Transverse colon (tissue), 4 donors: ENCODE measurements at places on chromosomes 3 and 15. TPM values are rescaled to one million over a fixed set of nuclear protein-coding genes. Genes with fewer than 3 reads are reported as not detected.

DNA sequence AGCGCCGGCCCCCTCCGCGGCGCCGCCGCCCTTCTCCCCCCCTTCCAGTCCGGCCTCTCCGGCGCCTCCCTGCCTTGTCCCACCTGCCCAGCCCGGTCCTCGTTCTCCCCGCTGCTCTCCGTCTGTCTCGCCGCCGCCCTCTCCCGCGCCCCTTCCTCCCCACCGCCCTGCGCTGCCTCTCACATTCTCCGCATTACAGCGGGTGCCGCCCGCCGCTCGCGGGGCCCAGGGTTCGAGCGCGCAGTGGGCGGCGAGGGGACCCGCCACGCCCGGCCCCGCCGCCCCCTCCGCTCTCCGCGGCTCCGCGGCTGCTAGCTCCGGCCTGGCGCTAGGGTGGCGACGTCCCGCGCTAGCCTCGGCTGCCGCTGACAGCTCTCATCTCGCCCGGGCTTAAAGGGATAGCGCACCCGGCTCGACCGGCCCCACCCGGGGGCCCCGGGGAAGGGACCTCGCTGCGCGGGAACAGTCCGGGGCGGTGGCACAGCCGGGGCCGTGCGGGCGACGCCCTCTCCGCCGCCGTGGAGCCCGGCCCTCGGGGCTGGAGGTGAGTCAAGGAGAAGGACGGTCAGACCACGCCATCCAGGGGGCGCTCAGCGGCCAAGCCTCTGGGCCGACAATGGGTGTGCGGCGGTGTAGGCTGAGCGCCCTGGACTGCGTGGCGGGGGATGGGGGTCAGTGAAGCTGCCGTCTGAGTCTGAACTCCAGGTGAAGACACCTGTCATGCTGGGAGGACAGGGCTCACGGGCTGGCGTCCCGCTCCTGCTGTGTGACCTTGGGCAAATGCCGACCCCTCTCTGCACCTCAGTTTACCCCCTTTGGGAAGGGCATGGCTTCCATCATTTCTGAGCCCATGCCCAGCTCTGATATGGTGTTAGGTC is 187.4 kb upstream of the LINGO1 start:
- H3K27ac ChIP-seq = no peak overlapping the region
- H3K27me3 ChIP-seq = peaks cover 70% of the 10 kb centered on the region
- no peak overlapping the region for H3K4me3 ChIP-seq
- no peaks in the 10 kb centered on the region for H3K36me3 ChIP-seq

DNA sequence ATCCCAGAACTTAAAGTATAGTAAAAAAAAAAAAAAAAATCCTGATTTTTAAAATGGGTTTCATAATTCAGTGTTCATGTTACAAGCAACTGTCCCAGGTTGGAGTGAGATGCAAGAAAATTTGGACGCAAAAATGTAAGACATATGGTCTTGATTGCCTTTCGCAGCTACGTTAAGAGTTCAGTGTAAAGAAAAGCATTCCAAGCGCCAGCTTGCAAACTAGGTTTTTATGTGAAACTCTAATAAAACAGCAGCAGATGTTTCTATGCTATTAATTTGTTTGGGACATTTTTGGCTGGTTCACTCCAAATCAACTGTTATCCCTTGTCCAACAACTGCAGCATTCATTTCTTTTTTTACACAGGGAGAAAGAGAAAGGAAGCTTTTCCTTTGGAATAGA is 957.8 kb downstream of the ROBO1 start:
- no peak overlapping the region for H3K4me3 ChIP-seq
- H3K27me3 ChIP-seq = no peaks in the 10 kb centered on the region
- H3K27ac ChIP-seq = no peak overlapping the region
- H3K4me1 ChIP-seq = no peaks in the 10 kb centered on the region

- H3K36me3 ChIP-seq = no peaks in the 10 kb centered on the region
- no peak for DNase-seq
- H3K4me3 ChIP-seq = no peak overlapping the region
- no peak overlapping the region for H3K27ac ChIP-seq
- H3K27me3 ChIP-seq = no peaks in the 10 kb centered on the region
Observed at GRCh38 chr15:51855612-51856011, 26.2 kb downstream of the TMOD3 start.

DNA sequence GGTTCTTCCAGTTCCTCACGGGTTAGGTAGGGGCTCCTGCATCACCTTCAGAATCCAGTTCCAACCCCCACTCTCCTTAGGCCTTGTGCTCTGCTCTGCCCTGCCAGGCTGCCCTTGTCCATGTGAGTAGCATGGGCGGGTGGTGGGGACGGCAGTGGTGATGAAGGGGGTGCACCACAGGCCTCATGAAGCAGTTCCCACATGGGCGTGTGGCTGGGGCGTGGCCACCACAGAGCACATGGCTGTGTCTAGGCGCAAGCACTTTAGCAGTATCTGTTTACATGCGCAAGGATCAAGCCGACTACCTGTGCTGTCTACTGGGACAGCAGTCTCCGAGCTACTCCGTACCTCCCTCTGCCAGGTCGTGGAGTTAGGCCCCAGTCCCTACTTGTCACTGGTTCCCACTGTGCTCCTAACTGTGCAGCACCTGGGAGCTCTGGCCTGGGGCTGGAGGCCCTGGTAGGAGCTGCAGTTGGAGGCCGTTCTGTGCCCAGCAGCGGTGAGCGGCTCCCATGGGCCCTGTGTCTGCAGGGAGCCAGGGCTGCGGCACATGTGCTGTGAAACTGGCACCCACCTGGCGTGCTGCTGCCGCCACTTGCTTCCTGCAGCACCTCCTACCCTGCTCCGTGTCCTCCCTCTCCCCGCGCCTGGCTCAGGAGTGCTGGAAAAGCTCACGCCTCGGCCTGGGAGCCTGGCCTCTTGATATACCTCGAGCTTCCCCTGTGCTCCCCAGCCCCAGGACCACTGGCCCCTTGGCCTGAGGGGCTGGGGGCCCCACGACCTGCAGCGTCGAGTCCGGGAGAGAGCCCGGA is 53.5 kb downstream of the PLXNA1 start:
- H3K4me1 ChIP-seq = peaks cover 17% of the 10 kb centered on the region
- no peaks in the 10 kb centered on the region for H3K27me3 ChIP-seq
- DNase-seq = peak; percentile 64

The TP63 gene
- total RNA-seq = not detected
